NCI-H2227 treated with DMSO at 0.1 percent for 48 hours (cell line): ENCODE measurements at places on chromosomes 6 and 20.

GRCh38 chr20:53579581-53580375, 13.9 kb downstream of the ZNF217 start:
- no peak for DNase-seq

GRCh38 chr20:62692176-62692575, 16.5 kb upstream of the NTSR1 start:
- no peak for DNase-seq

DNA sequence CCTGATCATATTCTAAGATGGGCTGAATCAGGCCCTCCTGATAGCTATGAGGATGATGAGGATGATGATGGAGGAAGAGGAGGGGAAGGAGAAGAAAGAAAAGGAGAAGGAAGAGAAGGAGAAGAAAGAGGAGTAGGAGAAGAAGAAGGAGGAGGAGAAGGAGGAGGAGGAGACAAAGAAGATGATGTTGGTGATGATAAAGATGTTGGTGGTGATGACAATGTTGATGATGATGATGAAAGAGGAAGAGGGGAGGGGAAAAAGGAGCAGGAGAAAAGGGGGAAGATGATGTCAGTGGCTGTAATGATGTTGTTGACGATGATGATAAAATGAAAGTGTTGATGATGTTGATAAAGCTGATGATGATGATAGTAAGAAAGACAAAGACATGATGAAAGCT, 119.5 kb downstream of the CDC5L start:
- no peak for DNase-seq

DNA sequence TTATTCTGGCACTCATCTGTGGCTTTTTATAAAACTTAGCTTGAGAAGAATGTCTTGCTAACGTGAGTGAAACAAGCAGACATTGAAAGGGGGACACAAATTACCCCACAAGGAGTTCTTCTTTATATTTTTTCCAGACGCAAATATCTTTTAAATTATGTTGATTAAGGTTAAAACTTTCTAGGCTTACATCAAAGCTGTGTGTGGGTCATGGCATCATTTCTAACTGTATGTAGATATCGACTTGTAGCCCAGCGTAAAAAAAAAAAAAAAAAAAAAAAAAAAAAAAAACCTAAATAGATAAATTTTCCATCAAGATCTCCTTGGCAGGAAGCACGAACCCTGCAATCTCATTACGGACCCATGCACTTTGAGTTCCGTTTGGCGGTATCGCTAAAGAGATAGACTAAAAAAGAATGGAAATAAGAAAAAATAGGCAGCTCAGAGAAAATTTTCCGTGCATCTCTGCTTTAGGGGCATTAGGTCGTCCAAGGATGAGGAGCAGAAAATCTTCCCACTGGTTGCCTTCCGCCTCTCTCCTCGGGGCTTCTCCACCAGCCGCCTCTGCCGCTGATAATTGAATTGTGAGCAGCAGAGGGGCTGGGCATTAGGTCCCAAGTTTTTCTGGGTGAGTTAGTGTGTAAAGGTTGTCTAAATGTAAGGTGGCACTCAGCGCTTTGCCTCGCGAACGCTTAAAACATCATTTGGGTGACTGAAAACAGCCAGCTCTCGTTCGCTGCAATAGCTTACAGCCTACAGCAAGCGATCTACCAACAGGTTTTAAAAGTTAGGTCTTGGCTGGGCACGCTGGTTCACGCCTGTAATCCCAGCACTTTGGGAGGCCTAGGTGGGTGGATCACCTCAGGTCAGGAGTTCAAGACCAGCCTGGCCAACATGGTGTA, 194.0 kb downstream of the TRIM27 start:
- DNase-seq: no peak

- DNase-seq: no peak
Observed at GRCh38 chr6:166691746-166692145, 64.7 kb upstream of the RPS6KA2 start.

DNA sequence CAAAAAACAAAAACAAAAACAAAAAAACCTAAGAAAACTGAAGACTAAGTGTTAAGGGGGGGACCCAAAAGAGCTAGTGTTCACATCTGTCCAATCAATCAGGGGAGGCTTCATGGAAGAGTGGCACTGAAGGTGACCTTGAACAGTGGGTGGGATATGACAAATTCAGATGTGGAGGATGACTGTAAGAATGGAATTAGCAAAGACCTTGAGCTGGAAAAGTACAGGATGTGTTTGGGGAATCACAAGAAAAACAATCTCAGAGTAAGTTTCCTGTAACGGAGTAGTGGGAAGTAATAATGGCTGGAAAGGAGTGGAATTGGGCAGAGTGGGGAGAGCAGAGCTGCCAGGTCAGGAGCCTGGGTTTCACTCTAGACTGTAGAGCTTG, 2.9 kb upstream of the IER3 start:
- no peak for DNase-seq
